ENCODE measurements at places on chromosomes 7 and 10.
A peak's percentile ranks its signal among the peaks of the same experiment; 100 is the strongest.

DNA sequence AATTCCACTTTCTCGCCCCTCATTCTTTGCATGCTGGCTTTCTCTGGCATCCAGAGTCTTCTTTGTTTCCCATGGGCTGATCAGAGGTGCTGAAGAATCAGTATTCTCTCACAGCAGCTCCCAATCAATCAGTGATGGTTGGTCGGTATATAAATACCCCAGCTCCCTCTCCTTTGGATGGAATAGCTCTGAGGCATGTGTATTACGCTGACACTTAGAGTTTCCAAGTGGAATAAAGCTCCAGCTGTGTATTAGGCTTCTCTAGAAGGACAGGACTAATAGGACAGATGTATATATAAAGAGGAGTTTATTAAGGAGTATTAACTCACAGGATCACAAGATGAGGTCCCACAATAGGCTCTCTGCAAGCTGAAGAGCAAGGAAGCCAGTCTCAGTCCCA, 218.3 kb upstream of the GRB10 start:
- DNase-seq: no peak

GRCh38 chr7:31202801-31203200, 137.7 kb downstream of the NEUROD6 start:
- no peak for DNase-seq

GRCh38 chr10:133225707-133226191, 4.3 kb upstream of the UTF1 start:
- no peak for DNase-seq

GRCh38 chr7:111229916-111230315, 139.0 kb downstream of the LRRN3 start:
- DNase-seq: peak; percentile 26

DNA sequence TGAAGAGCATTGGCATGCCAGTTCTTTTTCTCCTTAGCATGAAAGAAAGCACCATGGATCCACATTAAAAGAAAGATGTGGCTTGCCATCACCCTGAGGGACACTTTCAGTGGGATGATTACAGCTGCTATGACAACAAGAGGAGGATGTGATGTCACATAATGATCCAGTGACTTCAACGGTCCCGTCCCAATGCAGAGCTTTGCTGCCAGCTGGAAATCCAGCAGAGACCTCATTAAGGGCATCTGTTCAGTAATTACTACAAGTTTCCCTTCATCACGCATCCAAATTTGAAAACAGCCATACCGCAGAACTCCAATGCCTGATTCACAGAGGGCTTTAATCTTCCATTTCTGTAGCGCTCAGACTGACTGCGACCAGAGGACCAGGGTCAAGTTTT, 206.6 kb downstream of the LSM5 start:
- no peak for DNase-seq

DNA sequence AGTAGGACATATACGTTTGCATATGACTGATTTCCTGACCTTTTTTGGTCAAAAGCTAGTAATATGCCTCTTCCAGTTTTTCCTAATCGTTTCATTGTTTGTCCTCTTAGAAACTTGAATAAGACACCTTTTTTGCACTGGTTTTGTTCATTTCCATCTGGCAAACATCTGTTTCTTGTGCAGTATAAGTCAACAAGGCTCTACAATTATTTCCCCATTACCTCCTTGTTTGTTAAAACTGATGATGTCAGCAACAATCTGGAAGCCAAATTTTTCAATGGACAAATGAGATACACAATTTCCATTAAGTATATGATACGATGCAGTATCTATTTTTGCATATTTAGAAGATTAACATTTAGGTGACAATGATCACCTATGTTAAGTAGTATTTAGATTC, 148.8 kb downstream of the NRBF2 start:
- DNase-seq: no peak

GRCh38 chr10:34766811-34767494, 48.1 kb downstream of the PARD3 start:
- no peak for DNase-seq

DNA sequence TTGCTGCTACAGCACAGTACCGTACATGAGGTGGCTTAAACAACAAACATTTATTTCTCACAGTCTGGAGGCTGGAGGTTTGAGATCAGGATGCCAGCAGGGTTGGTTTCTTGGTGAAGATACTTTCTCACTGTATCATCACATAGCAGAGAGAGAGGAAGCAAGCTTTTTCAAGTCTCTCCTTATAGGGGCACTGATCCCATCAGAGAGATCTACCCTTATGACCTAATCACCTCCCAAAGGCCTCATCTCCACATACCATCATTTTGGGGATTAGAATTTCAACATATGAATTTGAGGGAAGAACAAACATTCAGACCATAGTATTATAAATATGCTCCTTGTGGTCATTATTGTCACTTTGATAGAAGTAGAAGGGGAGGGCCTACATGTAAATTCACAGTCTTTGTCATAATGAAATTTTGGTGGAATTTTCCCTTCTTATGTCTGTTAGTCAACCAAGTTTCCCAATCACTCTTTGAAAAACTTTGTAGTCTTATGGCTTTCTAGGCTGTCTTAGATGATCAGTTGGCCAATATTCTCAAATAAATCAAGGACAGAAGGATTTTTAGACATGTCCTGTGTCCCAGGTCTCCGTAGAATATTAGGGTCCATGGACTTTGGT, 606.2 kb downstream of the LRMDA start:
- DNase-seq: peak; percentile 77

- no peak for DNase-seq
Measured at GRCh38 chr7:151925446-151926335, 30.6 kb upstream of the GALNTL5 start.

GRCh38 chr7:128881458-128882125, 18.9 kb downstream of the ATP6V1F start:
- no peak for DNase-seq

GRCh38 chr7:23955145-23955544, 245.1 kb downstream of the STK31 start:
- peak; percentile 22 for DNase-seq

DNA sequence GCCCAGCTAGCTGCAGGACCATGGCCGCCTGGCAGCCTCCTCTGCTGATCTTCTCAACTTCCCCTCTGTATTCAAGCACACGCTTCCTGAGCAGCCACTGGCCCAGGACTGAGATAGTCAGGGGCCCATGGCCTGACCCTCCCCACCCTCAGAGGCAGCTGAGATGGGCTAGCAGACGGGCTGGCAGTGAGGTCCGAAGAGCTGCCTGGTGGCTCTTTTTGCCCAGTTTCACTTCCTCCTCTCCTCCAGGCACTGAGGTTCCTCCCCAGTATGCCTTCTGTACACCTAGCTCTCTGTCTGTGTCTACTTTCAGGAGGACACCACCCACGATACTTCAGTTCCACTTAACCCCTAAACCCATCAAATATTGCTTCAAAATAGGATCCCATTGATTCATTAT, 395.6 kb downstream of the TNS3 start:
- DNase-seq: no peak

- peak; percentile 56 for DNase-seq
Measured at GRCh38 chr7:18962031-18962430, 155.4 kb downstream of the TWIST1 start.

DNA sequence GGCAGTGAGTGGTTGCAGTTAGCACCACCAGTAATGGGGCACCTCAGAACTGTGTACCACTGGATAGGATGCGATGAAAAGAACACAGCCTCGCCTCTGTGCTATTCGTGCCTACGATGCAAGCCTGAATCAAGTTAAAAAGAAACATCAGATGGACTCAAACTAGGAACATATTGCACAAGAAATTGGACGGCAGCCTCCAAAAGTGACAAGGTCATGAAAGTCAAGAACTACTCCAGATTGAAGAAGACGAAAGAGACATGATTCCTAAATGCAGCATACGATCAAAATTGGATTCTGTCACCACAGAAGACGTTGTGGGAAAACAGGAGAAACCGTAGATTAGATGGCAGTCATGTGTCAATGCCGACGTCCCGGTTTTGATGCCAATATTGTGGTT, 648.1 kb upstream of the FOXK1 start:
- DNase-seq: no peak

DNA sequence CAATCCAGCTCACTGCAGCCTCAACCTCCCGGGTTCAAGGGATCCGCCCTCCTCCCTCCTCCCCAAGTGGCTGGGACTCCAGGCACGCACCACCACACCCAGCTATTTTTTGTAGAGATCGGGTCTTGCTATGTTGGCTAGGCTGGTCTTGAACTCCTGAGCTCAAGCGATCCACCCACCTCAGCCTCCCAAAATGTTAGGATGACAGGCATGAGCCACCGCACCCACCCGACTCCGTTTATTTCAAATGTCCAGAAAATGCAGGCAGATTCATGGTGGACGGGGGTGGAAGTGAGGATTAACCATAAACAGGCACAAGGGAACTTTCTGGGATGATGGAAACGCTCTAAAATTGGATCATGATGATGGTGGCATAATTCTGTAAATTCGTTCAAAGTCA, 84.5 kb upstream of the DNAAF5 start:
- no peak for DNase-seq

DNA sequence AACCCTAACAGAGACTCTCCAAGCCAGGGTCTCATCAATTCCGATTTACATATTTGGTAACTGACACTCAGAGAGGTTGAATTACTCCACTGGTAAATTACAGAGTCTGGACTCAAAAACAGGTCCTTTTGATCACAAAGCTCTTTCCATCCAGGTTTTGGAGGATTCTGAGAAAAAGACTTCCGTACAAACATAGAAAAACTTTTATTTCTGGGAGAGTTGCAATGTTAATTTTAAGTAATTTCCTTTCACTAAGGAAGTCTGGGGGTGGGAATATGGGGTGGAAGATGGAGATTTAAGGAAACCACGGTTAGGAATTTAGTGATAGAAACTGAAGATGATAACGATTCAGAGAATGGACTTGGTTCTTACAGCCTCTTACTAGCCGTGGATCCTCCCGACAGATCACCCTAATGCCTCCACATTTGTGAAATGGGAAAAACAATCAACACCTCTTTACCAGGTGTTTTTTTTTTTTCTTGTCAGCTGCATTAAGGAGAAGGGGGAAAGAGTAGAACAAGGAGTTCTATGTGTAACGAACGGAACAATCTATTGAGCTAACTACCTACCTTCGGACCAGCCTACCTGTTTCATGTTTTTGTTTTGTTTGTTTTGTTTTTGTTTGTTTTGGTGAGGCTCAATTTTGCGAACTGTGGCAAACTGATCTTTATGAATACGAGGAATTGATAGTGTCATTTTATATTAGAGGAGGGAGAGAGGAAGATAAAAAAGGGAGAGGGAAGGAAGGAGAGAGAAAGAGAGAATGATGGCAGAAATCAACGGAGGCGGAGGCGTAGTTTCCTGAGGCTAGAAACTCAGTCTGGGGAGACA, 1.7 kb upstream of the RBM20 start:
- DNase-seq: no peak

GRCh38 chr7:80224415-80224814, 89.8 kb downstream of the GNAI1 start:
- DNase-seq: no peak

GRCh38 chr7:154096-154799, 38.1 kb upstream of the FAM20C start:
- no peak for DNase-seq

DNA sequence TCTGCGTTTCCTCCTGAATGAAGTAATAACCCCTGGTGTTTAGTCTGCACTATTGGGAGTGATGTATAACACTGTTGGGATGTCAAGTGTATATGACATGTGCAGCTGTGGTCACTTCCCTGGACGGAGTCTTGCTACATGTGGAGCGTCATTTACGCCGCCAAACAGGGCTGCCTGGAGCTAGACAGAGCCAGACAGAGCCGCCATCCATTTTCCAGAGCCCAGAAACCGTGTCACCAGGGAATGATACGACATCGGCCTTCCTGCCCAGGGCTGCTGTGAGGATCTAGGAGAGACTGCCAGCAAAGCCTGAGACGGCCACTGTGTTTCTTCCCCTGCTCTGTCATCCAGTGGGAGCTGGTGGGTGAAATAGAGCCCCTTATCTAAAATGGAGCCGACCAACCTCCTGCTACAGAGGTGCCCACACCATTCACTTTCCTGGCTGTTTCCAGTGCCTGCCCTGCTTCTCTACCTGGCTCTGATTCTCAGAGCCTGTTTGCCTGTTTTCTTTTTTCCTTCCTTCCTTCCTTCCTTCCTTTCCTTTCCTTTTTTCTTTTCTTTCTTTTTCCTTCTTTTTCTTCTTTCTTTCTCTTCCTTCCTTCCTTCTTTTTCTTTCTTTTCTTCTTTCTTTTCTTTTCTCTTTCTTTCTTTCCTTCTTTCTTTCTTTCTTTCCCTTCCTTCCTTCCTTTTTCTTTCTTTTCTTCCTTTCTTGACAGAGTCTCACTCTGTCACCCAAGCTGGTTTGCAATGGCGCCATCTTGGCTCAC, 13.3 kb upstream of the FGFR2 start:
- DNase-seq: no peak

DNA sequence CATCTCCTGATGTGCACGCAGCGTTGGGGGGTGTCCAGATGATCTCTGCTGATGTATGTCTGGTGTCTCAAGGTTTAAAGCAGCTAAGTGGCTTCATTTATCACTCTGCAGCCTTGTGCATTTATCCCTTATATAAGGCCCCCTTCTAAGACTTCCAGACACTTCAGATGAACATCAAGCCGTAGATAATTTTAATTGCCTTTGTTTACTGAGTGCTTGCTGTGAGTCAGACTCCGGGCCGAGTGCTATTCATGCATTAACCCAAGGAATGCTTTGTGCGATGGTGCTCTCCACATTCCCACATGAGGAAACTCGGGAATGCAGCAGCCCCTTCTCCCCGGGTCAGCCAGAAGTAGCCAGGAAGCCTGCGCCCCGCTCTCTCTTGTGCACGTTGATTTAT, 328.6 kb upstream of the COBL start:
- DNase-seq: no peak

- no peak for DNase-seq
Measured at GRCh38 chr10:43731486-43731885, 82.8 kb upstream of the ZNF32 start.

DNA sequence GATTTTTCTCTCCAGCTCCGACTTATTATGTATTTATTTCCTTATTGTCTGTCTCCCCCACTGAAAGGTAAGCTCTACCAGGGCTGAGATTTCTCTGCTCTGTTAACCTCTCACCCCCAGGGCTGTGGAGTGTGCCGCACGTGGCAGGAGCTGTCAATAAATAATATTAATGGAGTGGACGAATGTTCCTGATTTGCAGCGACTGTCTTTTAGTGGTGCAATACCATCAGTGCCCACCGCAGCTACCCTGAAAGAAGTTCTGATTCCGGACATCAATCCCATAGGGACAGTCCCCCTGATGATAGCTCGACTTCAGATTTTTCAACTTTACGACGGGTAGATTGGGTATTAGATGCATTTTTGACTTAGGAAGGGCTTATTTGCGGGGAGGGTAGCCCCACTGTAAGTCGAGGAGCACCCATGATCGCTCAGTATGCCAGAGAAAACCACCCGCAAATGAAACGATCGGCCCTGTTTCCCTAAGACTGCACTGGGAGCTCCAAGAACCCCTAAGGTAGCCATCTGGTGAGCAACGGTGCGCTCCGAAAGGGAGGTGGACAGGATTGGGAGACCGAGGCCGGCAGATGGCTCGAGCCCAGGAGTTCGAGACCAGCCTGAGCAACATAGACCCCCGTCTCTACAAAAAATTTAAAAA, 986 bp upstream of the PPP2R2D start:
- DNase-seq: no peak
